Fibroblast of skin of abdomen (primary cell): ENCODE measurements at places on chromosomes 4 and X.
A peak's percentile ranks its signal among the peaks of the same experiment; 100 is the strongest.

DNA sequence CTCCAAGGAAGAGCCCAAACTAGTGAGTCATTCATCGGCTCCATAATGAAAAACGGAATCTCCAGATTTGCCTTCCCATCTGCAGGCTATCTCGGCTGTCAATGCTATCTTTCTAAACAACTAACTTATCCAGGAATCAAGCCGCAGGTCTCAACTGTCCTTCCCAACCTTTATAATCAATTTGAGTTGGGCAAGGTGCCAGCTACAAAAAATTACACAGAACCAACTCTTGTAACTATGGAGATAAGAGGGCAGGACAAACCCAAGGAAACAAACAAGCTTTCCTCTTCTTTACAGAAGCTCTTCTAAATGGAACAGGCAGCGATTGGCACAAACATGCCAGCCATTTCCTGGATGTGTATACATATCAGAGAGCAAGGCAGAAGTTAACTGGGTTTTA is 61.2 kb upstream of the RAI2 start:
- DNase-seq, result no peak

DNA sequence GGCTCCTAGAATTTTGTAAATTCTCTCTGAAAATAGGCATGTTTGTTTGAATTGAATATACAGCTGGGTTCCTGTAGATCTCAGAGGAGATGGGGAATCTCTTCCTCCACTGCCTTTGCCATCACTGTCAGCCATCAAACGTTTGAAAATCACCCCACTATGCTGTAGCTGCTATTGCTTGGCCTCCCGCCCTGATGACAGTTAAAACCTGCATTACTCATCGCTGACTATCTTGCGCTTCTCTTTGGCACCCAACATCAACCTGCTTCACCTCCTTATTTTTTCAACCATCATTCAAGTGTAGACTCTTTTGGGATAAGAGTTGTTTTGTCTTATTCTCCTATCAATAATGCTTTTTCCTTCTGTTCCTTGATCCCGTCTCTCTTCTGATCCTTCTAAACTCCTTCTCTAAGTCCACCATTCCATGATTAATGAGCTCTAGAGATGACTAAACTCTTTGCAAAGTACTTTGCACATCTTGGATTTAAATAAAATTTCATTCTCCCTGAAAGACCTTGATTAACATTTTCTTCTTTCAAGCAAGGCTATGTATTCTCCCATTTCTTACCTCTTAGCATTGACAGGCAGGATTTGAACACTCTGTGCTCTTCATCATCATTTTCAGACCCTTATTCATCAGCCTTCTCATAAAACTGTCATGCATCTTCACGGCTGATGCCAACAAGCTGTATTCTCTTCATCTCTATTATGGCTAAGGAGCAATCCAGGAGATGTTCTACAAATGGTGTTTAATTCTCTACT is 133.0 kb downstream of the SNCA start:
- DNase-seq, result peak; percentile 16

GRCh38 chr4:71296945-71297344 is 41.9 kb upstream of the SLC4A4 start:
- no peak for DNase-seq

DNA sequence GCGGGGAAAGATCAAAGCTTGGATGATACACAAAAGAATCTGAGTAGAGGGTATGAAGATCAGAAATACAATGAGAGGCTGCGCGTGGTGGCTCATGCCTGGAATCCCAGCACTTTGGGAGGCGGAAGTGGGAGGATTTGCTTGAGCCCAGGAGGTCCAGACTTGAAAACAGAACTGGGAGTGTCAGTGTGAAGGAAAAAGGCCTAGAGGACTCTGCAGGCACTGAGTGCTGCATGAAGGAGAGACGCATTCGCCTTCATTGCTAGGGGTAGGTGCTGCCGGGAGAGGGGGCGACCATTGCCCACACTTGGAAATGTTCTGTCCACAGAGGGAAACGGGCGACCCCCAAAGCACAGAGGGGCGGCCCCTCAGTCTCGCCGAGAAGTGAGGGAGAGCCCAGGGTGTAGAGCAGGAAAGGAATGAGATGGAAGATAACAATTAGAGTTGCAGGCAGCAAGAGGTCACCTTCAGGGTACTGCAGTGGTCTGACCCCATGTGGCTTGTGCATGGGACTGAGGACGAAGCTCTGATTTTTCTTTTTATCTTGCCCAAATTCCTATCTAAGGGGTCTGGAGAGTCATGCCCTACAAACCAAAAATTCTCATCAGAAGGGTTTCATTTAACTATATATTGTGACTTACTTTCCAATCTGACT is 31.8 kb upstream of the ARSD start:
- DNase-seq, result no peak

- peak; percentile 20 for DNase-seq
Observed at GRCh38 chr4:81600520-81601357, 129.0 kb upstream of the RASGEF1B start.

DNA sequence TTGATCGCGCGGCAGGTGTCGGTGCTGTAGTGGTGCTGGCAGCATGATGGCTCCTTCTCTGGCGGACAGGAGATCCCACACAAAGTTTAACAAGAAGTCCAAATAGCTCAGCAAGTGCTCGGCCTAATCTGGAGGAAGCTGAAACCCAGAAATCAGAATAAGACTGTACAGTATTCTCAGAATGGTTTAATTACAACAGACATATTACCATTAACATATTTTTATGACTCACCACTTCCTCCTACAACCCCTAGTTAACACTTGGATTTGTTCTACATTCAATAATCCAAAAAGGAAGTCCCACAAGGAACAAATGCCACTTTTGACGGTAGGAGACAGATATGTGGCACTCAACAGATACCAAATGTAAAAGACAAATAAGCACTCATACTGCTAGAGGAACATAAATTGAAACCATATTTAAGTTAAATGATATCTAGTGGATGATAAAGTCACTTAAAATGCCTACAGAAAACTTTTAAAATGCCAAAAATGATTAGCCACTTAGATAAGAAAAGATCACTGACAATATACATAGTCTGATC is 91.2 kb downstream of the HUWE1 start:
- DNase-seq, result no peak

DNA sequence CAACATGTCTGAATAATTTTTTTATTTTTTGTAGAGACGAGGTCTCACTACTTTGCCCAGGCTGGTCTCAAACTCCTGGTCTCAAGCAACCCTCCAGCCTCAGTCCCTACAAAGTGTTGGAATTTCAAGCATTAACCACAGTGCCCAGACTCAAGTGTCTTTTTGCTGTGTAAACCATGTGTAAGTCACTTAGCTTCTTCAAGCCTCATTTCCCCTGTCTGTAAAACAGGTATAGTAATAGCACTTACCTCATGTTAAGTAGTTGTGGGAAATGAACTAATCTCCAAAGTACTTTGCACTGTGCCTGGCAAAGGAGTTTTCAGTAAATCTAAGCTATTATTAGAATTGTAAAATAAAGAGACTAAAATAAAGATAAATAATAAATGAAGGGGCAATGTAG is 35.7 kb downstream of the STBD1 start:
- DNase-seq, result no peak

- no peak for DNase-seq
Observed at GRCh38 chr4:13470379-13470778, 13.8 kb downstream of the RAB28 start.

- no peak for DNase-seq
Observed at GRCh38 chr4:53267026-53267425, 98.8 kb downstream of the SCFD2 start.

DNA sequence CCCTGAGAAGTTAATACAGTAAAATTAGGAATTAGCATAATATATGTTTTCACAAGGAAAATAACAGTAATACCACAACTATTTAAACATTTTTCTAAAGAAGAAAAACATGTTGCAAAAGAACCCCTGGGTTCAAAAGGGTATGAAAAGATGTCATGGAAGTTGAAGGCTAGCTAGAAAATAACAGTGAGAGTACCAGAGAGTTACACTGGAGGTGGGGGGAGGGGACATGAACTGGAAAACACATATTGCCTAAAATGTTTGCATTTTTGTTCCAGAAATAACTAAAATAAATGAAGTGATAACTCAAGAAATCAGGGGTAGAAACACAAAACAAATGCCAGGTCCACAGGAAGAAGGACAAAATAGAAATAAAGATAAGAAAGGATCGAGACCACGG is 336.6 kb upstream of the MAD2L1 start:
- DNase-seq, result no peak

DNA sequence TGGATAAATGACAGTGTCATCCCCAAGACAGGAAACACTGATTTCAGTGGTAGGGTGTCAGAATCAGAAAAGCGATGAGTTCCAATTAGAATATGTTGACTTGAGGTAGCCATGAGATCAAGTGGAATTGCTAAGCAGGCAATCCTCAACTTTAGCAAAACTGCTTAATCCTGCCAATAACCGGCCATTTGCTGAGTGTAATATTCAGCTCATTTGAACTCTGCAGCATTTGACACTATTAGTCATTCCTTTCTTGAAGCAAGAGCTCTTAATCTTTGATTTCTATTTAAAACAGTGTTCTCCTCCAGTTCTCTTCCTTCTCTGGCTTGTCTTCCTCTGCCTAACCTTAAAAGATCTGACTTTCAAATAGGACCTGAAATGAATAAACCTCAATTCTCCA is 68.7 kb upstream of the DCLK2 start:
- DNase-seq, result peak; percentile 35

GRCh38 chr4:48742412-48742811 is 37.7 kb downstream of the FRYL start:
- peak; percentile 24 for DNase-seq

DNA sequence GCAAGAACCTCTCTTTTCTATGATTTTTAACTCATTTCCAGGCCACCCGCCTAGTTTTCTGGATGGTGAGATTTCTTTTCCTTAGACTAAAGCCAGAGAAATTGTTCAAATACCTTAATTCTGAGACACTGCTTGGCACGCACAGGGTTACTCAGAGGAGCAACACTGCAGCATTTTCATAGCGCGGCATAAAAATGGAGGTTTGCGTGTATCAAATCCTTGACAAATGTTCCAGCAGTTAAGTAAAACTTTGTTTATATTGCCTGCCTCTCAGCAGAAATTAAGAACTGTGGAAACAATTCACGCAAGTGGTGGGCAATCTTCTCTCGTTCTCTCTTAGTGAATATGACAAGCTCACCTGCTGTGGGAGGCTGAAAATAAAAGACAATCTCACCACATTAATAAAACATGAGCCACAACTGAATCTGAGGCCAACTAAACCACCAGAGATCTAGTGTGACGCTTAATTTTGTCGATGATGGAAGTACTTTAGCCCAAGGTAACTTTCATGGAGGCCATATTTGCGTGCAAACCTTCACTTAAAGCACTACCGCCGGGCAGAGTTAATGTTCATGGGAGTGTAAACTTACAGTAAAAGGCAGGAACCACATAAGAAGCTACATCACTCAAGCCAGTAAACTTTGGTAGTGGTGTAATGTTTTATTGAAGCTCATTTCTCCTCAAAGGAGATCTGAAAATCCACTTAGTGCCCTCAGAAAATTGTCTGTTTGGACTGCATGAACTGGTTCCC is 894.8 kb upstream of the EPHA5 start:
- peak; percentile 83 for DNase-seq

DNA sequence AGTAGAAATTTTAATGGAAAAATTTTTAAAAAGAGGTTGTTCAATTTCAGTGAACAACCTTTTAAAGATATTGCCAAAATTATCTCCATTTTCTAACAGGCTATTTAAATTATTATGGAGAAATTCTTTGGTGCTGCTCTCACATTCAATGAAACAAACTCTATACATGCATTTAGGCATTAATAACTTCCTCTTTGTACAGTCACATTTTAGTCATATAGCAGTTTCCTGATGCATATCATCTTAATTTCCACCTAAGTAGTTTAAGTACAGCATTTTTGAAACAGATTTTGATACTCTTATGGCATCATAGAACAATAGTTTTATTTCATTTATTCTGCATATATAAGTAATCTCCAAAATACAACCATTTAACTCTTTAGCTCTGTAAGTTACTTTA is 500.1 kb downstream of the STPG2 start:
- no peak for DNase-seq

DNA sequence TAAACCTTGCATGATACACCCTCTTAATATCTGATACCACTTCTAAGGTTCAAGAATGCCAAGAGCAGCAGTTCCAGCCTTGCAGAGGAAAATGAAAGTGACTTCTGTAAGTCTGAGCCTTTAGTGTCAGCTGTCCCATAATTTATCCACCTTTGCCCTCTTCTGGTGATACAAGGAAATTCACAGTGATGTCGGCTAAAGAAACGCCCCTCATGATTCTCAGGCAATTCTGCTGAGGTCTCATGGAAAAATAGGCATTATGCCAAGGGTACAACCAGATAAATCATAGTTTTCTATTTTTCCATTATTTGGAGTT is 172.2 kb upstream of the CXCL13 start:
- DNase-seq, result peak; percentile 26

GRCh38 chr4:119099227-119099810 is 36.3 kb upstream of the MYOZ2 start:
- peak; percentile 53 for DNase-seq

GRCh38 chr4:183860731-183861130 is 44.4 kb upstream of the STOX2 start:
- no peak for DNase-seq

- DNase-seq, result no peak
Observed at GRCh38 chr4:181690498-181690897, 552.7 kb upstream of the TENM3 start.

DNA sequence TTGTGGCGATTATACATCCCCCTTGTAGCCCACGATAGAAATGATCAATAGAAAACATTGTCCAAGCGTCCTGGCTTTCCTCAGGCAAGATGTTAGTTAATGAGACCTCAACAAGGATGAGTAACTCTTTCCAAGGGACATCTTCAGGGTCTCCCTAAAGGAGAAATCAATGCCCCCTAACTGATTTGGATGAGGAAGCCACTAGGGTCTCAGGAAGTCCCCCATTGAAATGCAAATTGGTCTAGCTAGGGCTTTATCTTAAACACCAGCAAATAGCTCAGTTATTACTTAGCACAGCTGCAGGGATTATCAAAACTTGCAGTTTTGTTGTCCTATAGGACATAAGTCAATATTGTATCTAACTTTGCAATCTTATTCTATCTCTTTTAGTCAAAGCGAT is 721.5 kb downstream of the IL1RAPL1 start:
- DNase-seq, result no peak

- no peak for DNase-seq
Observed at GRCh38 chr4:87624698-87625097, 16.4 kb downstream of the DSPP start.

DNA sequence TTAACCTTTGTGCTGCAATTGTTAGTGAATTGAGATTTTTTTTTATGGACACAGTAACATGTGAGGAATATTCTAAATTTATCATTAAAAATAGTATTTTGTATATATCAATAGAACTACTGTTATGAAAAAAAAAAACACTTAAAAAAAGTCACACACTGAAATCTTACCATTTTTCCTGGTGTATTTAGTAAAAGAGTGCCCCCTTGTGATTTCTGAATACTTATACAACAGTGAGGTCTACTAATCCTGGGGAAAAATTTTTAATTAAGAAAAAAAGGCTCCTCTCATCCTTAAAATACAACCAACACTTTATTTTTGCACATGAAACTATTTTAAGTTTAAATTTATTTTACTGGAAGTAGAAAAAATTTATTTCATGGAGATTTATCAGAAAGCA is 56.4 kb upstream of the SPOCK3 start:
- DNase-seq, result peak; percentile 1
